CD4-positive, alpha-beta T cell treated with Interleukin-2 at 100 ng/mL for 4 hours (primary cell): ENCODE measurements at places on chromosomes 6 and 20.
A peak's percentile ranks its signal among the peaks of the same experiment; 100 is the strongest.

- no peak for DNase-seq
Observed at GRCh38 chr6:159642995-159643394, 50.0 kb downstream of the SOD2 start.

- DNase-seq, result no peak
Observed at GRCh38 chr6:159943968-159944598, 24.8 kb upstream of the IGF2R start.

DNA sequence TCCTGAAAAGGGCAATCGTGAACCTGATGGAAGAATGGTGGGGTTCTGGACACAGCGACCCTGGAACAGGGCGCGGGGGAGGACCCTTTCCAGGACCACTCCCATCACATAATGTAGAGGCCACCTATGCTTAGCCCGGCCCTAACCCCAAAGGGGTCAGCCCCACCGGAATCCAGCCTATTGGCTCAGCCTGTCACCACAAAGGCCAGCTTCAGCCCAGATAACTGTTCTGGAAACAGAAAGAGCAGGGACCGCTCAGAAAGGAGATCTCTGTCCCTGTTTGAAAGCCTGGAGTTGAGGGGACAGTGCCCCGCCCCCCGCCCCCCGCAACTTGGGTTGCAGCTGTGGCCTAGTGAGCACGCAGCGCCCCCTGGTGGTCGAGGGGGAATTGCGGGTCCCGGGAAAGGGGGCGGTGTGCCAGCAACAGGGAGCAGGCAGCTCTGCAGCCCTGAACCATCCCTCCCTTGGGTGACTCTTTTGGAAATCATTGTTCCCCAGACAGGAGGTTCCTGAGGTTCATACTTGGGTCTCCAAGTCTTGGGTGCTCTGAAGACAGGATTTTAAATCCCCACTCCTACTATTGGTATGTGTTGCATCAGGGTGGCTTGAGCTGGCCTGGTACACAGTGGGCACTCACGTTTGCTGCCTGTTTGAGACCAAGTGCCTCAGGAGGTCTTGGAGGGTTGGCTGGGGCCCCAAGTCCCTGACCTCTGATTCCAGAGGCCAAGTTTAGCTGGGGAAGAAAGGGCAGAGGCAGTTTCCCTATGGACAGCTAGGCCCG, 1.5 kb downstream of the SIGLEC1 start:
- DNase-seq, result peak; percentile 67

DNA sequence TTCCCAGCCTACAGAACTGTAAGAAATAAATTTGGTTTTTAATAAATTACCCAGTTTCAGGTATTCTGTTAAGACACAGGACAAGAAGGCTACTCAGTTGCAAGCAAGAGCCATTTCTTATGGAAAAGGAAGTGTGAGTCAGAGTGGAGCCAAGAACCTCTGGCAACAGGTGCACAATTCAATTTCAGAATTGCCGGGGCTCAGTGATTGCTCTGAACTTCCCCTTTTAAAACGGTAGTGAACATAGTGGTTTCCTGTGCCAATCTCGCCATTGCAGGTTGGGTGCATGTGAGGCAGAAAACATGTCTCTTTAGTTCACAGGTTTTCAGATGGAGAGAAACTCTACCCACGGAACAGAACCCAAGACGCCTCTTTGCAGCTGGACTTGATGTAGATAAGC, 16.4 kb downstream of the PIGT start:
- no peak for DNase-seq

GRCh38 chr6:98797217-98797994, 37.0 kb upstream of the POU3F2 start:
- DNase-seq, result no peak

GRCh38 chr6:142087950-142088857, 44.5 kb upstream of the GJE1 start:
- DNase-seq, result no peak

- DNase-seq, result no peak
Observed at GRCh38 chr20:22984008-22984407, 51.1 kb upstream of the SSTR4 start.
